ENCODE measurements at places on chromosomes 5 and 9.

- DNase-seq, result no peak
These were observed 1271.6 kb downstream of the CDH12 start for GRCh38 chr5:21581508-21581907.

DNA sequence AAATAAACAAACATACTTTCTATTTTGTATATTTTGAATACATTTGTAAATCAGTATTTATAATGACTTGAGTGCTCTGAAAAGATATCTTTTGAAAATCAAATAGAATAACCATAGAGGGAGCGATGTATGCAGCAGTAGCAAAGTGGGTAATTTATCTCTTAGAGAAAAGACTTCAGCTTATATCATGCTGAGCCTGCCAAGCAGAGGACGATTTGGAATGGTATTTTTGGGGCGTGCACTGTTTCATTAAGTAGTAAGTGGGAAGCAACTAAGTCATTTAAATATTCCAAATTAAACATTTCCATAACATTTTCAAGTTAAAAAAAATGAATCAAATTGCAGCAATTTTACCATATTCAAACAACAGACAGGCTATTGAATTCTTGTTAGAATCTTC, 147.6 kb downstream of the CDH10 start:
- DNase-seq, result no peak

- peak; percentile 68 for DNase-seq
These were observed 18.0 kb downstream of the DNLZ start for GRCh38 chr9:136345281-136346156.

DNA sequence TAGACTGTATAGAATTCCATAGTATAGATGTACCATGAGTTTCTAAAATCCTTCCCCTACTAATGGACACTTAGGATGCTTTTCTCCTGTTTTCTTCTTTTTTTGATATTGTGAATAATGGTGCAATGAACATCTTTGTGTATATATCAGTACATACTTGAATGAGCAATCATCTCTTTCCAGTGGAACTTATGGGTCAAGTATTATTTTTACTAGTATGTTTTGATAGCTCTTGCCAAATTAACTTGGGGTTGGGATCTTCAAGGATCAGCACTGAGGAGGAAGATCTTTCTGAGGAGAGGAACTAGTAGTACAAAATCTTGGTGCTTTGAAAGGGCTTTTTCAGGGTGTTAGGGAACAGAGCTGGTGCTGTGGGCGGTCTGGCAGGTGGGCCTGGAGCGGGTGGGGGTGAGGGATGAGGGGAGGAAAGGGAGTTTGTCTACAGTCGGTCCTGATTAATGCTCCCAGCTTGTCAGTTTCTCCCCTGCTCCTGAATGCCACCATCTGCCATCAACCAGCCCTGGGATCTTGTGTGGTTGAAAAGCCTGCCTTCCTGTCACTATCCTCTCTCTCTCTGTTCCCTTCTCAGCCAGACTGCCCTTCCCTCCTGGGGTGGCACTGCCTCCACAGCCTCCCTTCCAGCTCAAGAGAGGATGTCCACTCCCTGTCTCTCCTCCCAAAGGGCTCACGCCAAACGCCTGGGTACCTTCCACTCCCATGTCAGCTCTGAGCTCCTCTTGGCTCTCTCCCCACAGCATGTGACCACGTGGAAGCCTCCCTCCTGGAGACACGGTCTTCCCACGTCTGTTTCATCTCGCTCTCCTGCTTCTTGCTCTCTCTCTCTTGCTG, 185.9 kb downstream of the DAB2IP start:
- DNase-seq, result peak; percentile 45

DNA sequence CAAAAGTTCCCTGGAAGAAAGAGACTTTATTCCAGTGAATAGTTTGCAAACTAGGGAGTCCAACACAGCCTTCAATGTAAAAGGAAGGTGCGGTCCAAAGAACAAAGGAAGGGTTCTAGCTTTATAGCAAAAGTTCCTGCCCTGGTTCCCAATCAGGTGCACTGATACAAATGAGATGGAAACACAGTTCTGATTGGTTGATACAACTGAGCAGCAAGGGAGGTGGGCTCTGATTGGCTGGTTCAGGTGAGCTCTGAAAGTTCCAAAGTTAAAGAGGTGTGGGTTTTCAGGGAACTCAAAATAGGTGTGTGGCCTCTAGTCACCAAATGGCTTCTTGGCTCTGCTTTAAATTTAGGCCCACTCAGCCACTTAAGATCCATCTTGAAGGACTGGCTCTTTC, 43.1 kb downstream of the P4HA2 start:
- DNase-seq, result no peak

DNA sequence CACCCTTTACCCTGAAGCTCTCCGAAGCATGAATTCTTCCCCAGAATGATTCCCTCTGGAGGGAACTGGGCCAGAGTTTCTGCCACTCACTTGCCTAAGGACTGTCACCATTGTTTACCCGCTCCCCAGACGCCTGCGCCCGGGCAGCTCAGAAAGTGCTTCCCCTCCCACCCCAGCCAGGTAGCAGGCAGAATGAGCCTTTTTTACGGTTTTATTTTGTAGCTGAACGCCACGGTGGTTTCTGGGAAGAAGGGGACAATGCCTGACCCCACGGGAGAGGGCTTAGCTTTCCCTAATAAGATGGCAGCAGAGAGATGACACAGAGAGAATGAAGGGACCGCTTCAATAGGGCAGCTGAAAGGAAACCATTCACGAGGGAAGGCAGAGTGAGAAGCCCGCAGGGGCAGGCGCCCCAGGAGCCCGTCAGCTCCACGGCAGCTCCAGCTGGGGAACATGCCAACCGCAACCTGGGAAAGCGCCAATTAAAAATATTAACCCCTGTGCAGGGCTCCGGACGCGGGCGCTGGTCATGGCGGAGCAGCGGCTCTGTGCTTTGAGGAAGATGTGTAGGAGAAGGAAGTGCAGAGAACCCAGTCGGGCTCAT, 20.4 kb upstream of the NTNG2 start:
- DNase-seq, result no peak

- no peak for DNase-seq
These were observed 5.4 kb downstream of the IL7R start for GRCh38 chr5:35862126-35862525.

GRCh38 chr9:17088566-17088965, 46.3 kb upstream of the CNTLN start:
- no peak for DNase-seq

- DNase-seq, result peak; percentile 73
These were observed 115.6 kb upstream of the COL5A1 start for GRCh38 chr9:134525841-134526583.

- DNase-seq, result peak; percentile 20
These were observed 38.1 kb upstream of the TUSC1 start for GRCh38 chr9:25716220-25716872.

- DNase-seq, result no peak
These were observed 11.6 kb downstream of the CDH9 start for GRCh38 chr5:27026801-27027200.

DNA sequence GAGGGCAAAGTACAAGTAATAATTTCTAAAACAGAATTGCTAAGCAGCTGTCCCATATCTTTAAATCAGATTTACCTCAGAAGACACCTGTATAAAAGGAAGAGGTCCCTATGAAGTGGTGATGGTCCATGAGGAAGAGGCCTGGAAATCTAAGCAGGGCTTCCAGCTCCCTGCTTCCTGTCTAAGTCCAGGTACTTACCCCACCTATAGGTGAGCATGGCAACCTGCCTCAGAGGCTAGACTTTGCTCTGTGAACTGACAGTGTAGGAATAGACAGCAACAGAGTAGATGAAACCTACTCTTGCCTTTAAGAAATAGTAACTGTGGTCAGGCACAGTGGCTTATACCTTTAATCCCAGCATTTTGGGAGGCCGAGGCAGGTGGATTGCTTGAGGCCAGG, 55.8 kb upstream of the ARRDC3 start:
- no peak for DNase-seq

GRCh38 chr5:163162645-163163044, 274.8 kb upstream of the CCNG1 start:
- no peak for DNase-seq

GRCh38 chr9:4550777-4551484, 60.7 kb downstream of the SLC1A1 start:
- no peak for DNase-seq

DNA sequence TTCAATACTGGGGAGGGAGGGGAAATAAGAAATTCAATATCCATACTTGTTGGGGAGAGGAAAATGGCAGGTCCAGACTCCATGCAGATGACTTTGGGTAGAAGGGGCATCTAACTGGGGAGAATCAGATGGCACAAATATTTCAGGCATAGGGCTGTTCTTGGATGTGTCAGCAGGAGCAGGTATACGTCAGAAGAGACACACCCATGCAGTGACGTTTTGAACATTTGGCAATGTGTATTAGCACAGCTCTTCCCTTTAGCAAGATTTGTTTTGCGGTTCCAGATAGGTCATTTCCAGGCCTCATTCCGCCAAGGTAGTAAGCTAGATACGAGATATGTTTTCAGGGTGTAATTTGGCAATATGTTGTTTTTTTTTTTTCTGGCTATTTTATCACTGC, 187.2 kb upstream of the CDH10 start:
- DNase-seq, result no peak

DNA sequence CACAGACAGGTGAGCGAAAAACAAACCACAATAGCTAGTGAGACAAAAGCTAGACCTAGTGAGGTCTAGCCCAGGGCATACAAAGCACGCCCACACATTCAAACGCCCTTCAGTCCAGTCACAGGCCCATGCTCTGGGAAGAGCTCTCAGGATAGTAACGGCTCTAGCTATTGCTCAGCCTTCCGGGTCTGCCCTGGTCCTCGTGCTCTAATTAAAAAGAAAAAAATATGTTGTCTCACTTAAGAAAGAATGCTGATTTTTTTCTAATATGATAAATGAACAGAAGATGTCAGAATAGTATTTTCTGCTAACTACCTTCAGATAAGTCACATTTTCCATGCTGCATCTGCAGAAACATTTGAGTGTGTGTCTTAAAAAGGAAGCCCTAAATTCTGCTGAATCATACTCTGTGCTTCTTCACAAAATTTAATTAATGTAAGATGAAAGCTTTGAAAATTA, 94.5 kb downstream of the PLPP1 start:
- DNase-seq, result no peak

Data from heart left ventricle (tissue), 16 donors.